ENCODE measurements at places on chromosomes 5 and 9.

GRCh38 chr9:9973062-9973461 is 639.7 kb downstream of the PTPRD start:
- DNase-seq: no peak

DNA sequence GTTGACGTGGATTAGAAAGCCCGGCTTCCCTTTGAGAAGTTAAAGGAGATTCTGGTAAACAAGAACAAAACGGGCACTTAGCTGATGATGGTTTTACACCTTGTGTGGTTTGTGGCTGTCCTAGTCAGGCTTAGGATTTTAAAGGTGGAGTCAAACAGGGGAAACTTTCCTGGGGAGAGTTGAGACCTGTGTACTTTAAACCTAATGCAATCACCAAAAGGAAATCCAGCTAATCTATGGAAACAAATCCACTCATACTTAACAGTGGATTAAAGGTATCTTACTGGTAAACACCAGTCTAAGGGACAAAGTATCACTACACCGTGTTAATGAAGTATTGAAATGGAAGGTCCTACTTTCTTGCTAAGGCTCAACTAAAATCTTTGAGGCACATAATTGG is 150.3 kb upstream of the PCA3 start:
- no peak for DNase-seq

- no peak for DNase-seq
These were observed 96.8 kb downstream of the FRMD3 start for GRCh38 chr9:83441390-83441789.

- DNase-seq: no peak
These were observed 77.3 kb upstream of the ATP10B start for GRCh38 chr5:160929360-160929759.

- DNase-seq: no peak
These were observed 105.6 kb downstream of the KCTD16 start for GRCh38 chr5:144276034-144276822.

DNA sequence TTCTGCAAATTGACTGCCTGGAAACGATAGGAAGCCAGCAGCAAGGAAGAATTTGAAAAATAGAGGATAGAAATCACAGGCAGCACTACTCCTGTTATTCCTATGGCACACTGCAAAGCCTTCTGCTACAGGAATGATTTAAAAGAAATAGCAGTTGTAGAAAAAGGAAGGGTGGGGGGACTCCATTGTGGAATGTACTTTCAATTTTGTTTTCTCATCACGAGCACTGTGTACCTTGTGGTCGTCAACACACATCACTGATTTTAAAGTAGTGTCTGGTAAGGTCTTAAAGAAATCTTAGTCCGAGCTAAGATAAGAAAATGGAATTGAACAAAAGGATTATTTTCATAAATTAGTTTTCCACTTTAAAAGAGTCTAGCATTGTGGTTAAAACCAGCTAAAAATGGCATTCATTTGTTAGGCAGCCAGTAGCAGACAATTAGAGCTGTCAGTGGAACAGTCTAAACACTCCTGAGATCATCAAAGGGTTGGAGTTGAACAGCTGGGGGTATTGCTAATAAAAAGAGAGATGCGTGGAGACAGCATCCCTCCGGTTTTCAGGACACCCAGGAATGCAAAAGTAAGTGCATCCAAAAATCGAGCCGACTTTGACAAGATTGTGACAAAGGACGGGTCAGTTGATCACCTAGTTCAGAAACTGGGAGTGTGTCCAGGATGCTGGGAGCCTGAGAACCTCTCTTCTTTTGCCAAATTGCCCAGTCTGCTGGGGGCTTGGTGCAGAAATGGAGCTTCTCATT is 97.8 kb upstream of the WWC1 start:
- no peak for DNase-seq

DNA sequence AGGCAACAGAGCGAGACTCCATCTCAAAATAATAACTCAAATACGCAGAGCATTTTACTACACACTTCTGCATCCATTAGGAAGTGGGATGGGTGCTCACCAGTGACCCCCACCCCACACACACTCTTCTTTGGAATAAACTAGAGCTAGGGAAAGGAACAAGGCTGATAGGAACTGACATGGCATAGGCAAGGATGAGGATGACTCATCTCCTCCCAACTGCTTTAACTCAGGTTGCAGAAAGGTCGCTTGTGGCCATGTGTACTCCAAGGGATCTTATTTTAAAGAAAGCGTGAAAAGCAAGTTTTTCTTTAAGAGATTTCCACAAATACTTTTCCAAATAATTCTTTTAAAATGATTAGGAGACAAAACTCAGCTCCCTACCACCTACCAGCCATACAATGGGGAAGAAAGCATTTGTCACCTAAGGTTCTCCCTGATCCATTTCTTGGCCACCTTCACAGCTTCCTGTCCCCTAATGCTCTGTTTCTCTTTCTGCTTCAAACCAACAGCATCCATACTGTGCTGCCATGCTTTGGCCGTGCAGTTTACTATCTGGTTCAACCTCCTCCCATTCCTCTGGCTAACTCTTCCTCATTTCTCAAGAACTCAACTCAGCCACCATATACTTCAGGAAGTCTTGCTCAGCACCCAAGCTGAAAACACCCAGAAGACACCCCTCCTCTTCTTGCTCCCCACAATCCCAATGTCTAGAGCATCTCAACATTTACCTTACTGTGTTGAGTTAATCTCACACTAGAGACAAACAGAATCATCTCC is 211.9 kb downstream of the ACTL7B start:
- DNase-seq: no peak

DNA sequence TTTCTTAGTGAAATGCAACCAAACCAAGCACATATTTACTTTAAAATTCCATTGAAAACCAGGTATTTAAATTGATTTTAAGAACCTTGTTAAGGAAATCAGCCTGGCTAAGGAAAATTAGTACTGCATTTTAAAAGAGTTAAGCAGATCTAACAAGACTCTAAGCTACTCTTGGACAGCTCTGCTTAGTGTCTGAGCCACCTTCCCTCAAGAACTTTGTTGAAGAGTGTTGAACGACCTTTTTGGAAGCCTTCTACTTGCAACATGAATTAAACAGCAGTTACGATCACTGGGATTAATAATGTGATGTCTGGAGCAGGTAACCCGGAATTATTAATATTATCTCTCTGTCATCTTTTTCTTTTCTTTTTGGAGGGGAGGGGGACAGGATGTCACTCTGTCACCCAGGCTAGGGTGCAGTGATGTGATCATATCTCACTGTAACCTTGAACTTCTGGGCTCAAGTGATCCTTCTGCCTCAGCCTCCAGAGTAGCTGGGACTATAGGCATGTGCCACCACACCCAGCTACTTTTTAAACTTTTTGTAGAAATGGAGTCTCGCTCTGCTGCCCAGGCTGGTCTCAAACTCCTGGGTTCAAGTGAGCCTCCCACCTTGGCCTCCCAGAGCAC is 74.7 kb downstream of the ANKRD55 start:
- no peak for DNase-seq

GRCh38 chr5:173329491-173330337 is 1.5 kb upstream of the STC2 start:
- no peak for DNase-seq
